ENCODE measurements at places on chromosomes 12 and 14.

DNA sequence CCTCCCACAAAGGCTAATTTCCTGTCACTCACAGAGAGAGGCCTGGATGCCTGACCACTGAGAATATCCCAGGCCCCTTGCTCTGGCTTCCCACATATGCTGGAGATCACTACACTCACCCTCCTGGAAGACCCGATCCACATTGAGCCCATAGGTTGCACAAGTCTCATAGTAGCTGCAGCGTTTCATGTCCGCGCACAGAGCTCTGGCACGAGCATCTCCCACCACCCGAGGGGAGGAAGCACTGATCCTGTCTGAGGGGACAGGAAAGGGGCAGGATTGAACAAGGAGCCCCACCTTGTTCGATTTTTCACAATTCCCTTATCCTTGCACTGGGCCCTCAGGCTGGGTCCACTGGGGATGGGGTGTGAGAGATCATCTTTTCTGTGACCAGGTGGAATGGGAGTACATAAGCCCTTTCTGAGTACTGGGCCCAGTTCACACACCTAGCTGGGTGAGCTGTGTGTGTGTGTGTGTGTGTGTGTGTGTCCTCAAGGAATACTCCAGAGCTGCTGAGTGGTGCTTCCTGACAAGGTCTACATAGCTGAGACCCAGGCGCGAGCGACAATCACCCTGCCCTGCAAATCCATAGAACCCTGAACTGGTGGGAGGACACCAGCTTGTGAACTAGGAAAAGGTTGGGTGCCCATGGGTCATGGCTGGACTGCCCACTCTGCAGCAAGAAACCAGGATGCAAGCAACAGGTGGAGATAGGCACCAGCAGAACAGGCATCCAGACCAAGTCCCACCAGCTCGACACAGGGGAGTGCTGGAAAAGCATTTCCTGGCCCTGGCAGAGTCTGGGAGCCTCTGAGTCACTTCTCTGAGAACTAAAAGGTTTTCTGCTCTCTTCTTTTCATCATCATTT lies 5.6 kb downstream of the AGAP2 start:
- no peak for DNase-seq

GRCh38 chr14:32620303-32620702 lies 291.2 kb downstream of the AKAP6 start:
- no peak for DNase-seq

DNA sequence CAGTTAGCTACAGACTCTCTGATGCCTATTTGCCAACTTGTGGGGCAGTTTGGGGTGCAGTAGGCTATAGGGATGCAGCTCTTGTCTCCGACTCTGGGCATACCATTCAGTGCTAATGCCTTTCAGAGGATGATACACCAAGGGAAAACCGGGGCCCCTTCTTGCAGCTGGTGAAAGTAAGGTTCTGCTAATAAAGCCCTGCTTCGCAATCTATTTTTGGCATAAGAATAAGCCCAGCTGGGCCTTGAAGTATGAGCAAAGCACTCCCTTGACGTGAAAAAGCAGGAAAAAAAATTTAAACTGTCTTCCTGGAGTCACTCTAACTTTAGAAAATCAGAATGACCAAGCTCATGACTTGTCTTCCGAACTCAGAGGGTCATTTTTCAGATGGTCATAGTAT lies 124.1 kb upstream of the RBM19 start:
- no peak for DNase-seq

- no peak for DNase-seq
Observed at GRCh38 chr14:70186900-70187451, 1.8 kb downstream of the SLC8A3 start.

DNA sequence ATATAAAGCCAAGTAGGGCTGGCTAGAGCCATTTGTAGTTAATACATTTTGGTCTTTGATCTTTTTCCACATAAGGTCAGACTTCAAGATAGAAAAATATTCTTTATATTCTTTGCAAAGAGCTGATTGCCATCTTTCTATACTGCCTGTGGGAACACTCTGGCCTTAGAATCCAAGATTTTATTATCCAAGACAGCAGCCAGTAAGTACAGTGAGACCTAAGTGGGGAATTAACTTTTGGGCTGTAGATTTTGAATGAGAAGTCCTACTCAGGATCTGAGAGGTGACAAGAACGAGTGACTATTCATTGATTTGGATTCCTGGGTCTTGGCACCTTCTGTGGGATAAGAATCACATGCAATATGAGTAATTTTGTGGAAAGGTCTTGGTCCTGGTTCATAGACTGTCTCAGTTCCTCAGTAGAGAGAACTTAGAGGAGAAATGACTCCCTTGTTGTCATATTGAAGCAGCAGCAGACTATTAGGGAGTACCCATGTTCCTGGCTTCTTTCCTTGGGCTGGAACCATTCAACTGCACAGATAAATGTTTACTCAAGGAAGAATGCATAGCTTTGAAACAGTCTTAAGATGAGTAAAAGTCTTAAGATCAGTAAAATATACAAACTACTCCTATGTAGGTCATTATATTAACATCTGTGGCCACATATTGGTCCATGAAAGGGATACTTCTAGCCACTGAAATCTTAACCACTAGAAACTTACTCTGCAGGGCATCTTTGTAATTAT lies 353.8 kb downstream of the RAD51B start:
- DNase-seq = no peak

DNA sequence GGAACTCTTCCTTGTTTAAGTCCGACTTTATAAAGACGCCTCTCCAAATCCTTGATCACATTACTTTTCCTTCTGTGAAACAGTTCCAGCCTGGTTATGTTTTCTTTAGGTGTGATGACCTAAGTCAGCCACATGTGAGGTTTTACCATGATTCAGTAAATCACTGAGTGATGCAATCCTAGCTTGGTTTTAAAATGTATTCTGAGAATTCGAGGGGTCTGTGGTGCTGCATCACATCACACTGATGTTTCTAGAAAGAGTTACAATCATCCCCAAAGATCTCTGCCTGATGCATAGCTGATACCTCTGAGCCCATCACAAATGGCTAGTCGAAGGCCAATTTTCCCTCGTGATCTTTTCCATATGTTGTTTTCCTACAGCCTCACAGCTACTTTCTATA lies 152.7 kb downstream of the ANO2 start:
- DNase-seq = no peak

DNA sequence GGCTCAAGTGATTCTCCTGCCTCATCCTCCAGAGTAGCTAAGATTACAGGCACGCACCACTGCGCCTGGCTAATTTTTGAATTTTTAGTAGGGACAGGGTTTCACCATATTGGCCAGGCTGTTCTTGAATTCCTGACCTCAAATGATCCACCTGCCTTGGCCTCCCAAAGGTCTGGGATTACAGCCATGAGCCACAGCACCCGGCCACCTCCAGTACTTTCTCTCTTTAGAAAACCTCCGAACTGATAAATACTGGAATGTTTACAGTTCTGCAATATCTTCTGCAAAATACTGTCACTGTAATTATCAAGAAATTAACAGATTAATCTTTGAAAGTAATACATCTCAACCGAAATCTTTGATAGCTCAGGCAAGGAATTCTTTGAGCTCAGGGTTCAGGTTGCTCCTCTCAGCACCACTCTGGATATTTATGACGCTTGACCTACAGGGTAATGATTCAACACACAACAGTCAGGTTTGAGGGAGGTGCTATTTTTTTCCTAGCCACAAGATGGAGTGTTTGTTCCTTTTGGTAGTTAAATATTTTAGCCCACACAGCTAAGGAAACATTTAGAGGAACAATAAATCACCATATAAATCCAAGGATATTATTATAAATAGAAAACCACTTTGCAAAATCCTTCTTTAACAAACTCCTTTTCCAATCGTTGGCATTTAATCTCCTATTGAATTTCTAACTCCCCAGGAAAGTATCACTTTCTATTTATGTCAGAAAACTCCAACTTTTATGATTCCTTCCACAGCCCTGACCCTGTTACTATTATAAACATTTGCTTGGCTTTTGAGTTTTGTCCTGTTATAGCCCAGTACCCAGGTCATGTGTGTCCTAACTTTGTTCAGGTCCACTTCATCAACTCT lies 48.6 kb upstream of the GTF2A1 start:
- peak; percentile 16 for DNase-seq

DNA sequence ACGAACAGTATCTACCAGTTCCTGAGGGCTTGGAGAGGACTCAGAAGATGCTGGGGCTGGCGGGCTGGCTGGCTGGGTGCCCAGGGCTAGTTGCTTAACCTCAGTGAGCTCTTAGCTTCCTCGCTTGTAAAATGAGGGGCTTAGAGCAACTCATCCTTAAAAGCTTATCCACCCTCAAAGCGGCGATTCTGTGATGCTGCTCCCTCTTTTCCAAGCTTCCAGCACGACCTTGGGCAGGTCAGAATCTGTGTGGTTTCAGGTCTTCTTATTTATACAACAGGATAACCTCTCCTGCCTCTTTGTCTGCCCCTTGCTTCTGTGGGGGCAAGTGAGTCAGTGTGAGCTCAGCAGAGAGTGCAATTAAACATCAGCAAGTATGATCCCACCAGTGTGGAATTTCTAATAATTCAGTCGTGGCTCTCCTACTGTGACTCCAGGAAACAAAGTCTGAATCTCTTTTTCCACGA lies 281.8 kb downstream of the KSR2 start:
- no peak for DNase-seq

- no peak for DNase-seq
Observed at GRCh38 chr14:67943947-67944346, 124.4 kb downstream of the RAD51B start.

- DNase-seq = no peak
Observed at GRCh38 chr12:2333491-2334195, 280.9 kb downstream of the CACNA1C start.

GRCh38 chr14:56813143-56813551 lies 2.9 kb upstream of the OTX2 start:
- DNase-seq = no peak

All from epithelial cell of prostate (primary cell).